Body of pancreas (tissue), 4 donors: ENCODE measurements at places on chromosomes 5 and 9. TPM values are rescaled to one million over a fixed set of nuclear protein-coding genes. Genes with fewer than 3 reads are reported as not detected.

GRCh38 chr9:87497604-87498045 lies at the start of gene DAPK1:
TSS of gene DAPK1 (plus strand) at chr9:87497867. CDS start at chr9:87499078, 1,211 bp downstream.
- peaks cover 46% of the 10 kb centered on the region for H3K4me1 ChIP-seq
- peak; percentile 81 for DNase-seq
- H3K36me3 ChIP-seq: no peaks in the 10 kb centered on the region
- no peaks in the 10 kb centered on the region for H3K27me3 ChIP-seq
- H3K4me3 ChIP-seq: peak within 1 kb of the TSS; percentile 68

JAK2 gene
- total RNA-seq: 6.6 TPM

DNA sequence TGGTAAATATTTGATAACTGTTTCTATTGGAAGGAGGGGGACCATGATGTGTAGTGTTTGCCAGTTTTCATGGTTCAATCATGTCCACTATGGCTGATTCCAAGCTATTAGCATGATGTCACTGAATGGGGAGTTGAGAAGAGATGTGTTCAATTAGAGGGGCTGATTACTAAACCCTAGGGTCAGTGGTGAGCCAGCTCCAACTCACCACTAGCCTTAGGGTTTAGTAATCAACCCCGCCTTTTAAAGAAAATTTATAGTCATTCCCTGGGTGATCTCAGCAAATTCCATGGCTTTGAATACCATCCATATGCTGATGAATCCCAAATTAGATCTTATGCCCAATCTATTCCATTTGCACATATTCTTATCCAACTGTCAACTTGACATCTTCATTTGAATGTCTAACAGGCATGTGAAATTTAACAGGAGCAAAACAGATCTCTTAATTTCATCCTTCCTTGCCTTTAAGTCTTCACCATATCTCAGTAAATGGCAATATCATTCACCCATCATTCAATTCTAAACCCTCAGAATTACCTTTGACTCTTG lies 98.8 kb downstream of the GCNT1 start:
- no peak for DNase-seq
- no peaks in the 10 kb centered on the region for H3K27me3 ChIP-seq
- peaks cover 5% of the 10 kb centered on the region for H3K4me1 ChIP-seq
- H3K27ac ChIP-seq: no peak overlapping the region

DNA sequence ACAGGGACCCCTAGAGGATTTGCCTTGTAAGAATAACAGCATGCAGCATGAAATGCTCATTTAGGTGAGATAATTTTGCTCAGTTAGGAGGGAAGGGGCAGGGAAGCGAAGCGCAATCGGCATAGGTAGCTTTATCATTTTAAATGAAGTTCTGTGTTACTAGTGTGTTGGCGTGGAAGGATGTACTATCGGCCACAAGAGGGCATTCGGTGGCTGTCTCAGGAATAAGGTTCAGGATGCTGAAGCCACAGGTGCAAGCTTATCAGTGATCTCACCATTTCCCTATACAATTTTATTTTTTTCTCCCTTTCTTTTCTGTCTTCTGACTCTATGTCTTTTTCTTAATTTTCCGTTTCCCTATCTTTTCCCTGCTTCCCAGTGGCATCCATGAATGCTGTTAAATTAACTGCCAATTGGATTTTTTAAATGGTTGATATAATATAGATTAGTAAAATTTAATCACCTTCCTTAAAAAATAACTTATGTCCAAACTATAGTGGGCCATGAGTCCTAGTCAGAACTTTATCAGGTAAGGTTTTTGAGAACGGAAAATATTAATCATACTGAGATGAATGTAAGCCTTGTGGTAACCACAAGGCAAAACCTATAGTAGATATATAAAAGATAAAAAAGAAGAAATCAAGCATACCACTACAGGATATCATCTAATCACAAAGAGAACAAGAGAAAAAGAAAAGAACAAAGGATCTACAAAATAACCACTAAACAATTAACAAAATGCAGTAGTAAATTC lies 1.2 kb upstream of the INSL6 start:
- no peaks in the 10 kb centered on the region for H3K27me3 ChIP-seq
- no peak overlapping the region for H3K27ac ChIP-seq
- no peak overlapping the region for H3K4me3 ChIP-seq
- no peaks in the 10 kb centered on the region for H3K36me3 ChIP-seq

SH3RF2 gene
- 14.8 TPM for total RNA-seq
